Muscle of leg (tissue), 16 donors: ENCODE measurements at places on chromosomes 11 and 22.
A peak's percentile ranks its signal among the peaks of the same experiment; 100 is the strongest.

GRCh38 chr11:2211113-2211971 lies 39.7 kb upstream of the TH start:
- peak; percentile 49 for DNase-seq

DNA sequence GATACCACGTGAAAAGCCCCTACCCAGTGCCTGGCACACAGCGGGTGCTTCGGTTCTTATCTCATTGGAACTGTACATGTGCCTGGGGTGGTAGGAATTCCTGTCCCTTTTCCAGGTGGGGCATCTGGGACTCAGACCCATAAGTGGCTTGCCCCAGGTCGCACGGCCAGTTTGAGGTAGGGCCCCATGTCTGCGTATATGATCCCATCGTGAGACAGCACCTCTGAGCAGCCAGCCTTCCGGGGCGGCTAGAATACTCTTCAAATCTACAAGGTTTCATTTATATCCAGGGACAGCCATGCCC lies 33.5 kb upstream of the SMIM38 start:
- no peak for DNase-seq

GRCh38 chr11:132579634-132580327 lies 952.5 kb downstream of the OPCML start:
- DNase-seq: no peak

GRCh38 chr11:129896062-129896461 lies 684 bp upstream of the NFRKB start:
- peak; percentile 30 for DNase-seq

DNA sequence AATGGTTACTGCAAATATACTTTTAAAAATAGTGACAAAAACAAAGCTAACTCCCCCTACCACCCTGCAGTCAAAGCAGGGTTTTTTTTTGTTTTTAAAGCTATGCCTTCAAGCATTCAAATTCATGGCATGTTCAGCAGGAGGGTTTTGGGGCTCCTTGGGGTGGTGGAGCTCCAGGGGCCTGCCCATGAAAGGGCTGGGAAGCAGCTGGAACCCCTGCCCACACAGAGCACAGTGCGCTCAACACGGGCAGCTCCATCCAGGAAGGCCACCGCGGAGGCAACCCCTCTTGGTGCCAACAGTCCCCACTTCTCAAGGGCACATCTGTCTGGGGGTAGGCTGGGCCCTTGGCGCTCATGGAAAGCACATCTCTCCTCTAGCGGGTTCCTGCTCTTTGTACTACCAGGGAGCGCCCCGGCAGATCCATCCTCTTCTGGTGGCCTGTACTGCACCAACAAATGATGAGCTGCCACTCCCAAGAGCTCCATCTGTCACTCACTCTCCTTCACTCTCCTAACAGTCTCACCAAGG lies 16.6 kb upstream of the PHLDA2 start:
- no peak for DNase-seq

- DNase-seq: no peak
These were observed 11.6 kb downstream of the JAML start for GRCh38 chr11:118213201-118213600.

- DNase-seq: no peak
These were observed 49.6 kb upstream of the SHANK2 start for GRCh38 chr11:71301858-71302533.

- no peak for DNase-seq
These were observed 59.5 kb downstream of the LINC01488 start for GRCh38 chr11:69541001-69541285.

DNA sequence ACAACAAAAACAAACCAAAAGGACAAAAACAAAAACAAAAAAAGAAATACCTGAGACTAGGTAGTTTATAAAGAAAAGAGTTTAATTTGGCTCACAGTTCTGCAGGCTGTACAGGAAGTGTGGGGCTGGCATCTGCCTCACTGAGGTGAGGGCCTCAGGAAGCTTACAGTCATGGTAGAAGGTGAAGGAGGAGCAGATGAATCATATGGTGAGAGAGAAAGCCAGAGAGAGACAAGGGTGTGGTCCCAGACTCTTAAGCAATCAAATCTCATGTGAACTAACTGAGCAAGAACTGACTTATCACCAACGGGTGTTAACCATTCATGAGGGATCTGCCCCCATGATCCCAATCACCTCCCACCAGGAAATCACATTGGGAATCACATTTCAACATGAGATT lies 58.8 kb upstream of the ZBED5 start:
- DNase-seq: no peak
